Substantia nigra (tissue), 51 donors: ENCODE measurements at places on chromosomes 3 and 15.

DNA sequence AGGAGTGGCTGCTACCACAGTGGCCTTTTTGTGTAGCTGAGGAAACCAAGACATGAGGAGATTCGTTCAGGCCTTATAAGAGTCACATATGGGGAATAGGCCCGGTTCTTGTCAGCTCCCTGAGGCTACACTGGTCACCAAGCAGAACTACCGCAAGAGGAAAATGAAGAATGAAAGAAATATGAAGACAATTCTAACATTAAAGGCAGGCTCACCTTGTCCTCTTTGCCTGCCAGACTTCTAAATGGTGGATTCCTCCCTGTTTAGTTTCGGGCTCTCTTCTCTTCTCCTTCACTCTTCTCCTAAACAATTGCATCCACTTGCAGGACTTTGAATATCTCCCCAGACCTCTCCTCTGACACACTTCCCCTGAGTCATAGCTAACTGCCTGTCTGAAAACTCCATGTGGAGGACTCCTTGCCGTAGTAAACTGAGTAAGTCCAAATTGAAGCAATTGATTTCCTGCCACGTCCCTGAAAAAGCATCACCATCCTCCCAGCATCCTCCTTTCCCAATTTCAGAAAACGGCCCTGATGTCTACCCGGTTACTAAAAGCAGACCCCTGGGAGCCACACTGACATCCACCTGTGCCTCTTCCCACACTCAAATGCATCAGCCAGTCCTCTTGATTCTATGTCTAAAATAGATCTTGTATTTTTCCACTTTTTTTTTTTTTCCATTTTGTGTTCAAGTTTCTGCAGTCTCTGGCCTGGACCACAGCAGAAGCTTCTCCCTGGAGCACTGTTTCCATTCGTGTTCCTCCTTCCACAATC is 30.3 kb upstream of the VEPH1 start:
- DNase-seq, result no peak

- DNase-seq, result no peak
Observed at GRCh38 chr3:25441234-25441856, 13.3 kb downstream of the RARB start.

DNA sequence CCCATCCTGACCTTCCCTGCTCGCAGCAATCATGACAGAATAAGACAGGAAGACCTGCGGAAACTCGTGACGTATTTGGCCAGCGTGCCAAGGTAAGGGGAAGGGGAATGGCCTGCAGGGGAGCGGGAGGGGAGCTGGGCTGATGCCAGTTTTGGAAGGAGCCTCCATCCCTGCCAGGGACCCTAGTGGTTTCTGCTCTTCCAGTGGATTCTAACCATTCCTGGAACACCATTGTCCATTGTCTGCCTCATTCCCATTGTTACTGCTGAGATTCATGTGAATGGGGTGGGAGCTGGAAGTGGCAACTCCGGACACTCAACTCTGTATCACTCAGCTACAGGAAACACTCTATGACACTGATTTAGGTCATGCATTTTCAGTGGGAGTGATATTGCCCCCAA is 242.9 kb upstream of the ROPN1 start:
- no peak for DNase-seq

DNA sequence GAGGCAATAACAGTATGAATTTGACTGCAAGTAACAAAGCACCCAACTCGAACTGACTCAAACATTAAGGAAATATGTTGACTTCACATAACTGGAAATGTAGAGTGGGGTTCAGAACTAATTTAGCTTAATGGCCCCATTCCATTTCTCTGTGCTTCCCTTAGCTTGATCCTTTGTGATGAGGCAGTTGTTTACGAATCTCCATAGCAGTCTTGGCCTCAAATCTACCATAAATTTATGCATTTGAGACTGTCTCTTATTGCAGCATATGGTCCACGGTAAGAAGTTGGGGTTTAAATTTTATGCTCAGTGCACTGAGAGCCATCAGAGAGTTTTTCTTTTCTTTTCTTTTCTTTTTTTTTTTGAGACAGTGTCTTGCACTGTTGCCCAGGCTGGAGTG is 148.7 kb upstream of the POU1F1 start:
- DNase-seq, result no peak

DNA sequence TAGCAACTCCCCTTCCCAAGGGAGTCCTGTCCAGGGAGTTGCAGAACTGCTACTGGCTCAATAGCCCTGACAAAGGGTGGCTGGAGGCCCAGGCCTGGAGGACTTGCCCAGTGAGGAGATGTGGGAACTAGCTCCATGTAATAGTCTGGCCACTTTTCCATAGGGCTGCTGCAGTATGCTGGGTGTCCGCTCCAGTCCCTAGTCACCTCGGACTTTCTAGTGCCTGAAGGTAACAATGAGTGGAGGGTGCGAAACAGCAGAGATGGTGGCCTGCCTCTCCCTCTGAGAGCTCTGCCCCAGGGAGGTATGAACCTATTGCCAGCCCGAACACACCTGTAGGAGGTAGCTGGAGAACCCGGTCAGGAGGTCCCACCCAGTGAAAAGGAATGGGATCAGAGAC is 42.0 kb upstream of the GCSAM start:
- no peak for DNase-seq

DNA sequence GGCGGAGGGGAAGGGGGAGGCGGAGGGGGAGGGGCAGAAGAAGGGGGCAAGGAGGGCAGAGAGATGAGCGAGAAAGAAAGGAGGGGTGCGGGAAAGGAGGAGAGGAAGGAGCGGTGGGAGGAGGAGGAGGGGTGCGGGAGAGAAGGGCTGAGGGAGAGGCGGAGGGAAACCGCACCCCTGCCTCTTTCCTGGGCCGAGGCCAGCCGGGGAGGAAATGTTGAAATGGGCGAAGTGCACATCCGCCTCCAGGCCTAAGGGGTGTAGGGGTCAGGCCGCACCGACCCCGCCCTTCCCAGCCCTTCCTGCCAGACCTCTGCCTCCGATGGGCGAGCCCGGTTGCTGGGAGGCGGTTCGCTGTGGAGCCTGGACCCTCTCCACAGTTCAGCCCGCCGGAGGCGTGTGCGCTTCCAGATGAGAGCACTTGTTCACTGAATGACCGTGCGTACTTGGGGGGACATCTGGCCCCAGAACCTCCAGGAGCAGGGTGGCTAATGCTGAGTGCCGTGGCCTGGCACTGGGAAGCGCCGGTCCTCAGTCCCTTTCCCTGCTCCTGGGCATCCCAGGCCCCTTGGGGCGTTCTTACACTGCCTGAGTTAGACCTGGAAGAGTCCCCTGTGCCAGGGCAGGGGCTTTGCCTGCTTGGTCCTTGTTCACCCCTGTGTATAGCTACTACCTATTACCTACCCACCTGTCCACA is 110.3 kb upstream of the KLF13 start:
- no peak for DNase-seq

- no peak for DNase-seq
Observed at GRCh38 chr3:47892286-47893040, 89.5 kb downstream of the DHX30 start.

DNA sequence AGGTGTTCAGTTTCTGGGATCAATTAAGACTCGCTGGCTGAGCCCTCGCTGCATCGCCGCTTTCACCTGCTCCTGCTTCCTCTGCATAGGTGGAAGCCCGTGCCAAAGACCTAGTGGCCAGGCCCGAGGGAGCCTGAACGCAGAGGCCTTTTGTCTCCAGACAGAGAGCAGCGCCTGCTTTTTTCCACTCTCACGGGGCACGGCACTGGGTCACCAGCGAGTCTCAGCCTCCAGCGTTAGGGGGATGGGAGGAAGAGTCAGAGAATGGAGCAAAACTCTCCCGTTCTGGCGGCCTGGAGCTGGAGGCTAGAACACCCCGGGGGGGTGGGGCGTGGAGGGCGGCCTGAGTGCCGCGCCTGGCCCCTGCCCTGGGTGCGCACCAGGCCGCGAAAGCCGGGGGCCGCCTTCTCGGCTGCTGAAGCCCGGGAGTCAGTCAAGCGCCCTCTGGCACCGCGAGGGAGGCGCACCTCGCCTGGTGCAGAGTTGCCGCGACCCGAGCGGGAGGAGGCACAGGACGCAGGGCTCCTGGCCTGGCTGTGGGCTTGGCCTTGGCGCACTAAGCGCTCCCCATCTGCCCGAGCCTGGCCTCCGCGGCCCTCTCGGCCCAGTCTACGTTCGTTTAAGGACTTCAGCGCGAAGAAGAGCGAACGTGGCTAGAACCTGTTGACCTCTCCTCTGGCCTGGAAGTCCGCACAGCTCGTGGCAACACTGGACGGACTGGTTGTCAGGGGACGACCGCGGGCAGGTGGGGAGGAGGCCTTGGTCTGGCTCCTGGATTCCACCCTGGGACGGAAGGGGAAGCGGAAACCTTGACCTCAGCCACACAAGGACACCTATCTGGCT is 21.5 kb downstream of the NR2F2 start:
- no peak for DNase-seq

DNA sequence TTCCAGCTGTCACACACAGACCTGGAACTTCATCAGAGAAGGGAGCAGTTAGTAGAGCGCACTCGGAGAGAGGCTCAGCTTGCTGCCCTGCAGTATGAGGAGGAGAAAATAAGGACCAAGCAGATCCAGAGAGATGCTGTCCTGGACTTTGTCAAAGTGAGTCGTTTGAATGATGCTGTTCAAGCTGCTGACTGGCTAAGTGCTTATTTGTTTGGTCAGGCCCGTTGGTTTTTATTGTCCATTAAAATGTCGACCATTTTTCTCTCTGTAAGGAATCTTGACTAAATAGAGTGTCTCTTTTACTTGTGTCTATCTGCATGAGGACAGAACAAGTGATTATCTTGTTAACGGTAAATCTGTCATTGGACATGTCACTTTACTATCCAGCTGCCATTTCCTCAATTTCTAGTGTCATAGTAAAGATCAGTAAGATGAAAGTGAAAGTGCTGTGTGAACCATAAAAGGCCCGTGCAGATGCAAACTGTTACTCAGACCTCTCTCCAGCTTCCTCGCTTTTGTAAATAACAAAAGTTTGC is 56.9 kb downstream of the LRCH3 start:
- no peak for DNase-seq

GRCh38 chr3:188037195-188037718 is 116.7 kb upstream of the LPP start:
- DNase-seq, result no peak

GRCh38 chr3:57923752-57924151 is 84.5 kb upstream of the FLNB start:
- no peak for DNase-seq

DNA sequence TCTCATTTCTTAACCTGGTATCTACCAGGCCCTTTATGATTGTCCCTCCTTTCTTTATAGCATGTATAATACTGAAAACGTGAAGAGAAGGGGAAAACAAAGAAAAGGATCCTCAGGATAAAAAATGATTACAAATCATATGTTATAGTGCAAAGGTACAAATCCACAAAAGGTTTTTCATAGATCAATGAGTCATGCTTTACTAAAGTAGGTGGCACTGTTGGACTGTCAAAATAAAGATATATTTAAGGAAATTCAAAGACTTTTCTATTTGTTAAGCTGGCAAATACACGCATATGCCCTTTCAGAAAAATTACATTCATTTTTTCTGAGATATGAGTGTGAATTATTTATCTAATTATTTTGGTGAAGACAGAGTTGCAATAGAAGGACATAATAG is 151.6 kb downstream of the CADM2 start:
- no peak for DNase-seq

DNA sequence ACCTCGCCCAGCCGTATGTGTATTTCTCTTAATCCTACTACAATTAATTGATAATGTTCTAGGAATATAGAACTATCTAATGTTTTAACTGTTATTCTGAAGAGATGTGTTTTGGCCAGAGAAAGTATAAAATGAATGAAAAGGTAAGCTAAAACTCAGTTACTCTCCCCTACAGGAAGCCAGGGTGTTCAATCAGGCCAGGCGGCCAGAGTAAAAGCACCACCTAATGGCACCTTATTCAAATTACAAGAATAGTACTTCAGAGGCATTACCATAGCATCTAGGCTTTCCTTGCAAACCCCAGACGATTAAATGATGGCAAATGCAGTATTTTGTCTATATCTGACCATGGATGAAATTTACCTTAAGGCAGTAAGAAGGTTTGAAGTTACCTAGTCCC is 10.4 kb downstream of the SLC12A8 start:
- DNase-seq, result no peak

DNA sequence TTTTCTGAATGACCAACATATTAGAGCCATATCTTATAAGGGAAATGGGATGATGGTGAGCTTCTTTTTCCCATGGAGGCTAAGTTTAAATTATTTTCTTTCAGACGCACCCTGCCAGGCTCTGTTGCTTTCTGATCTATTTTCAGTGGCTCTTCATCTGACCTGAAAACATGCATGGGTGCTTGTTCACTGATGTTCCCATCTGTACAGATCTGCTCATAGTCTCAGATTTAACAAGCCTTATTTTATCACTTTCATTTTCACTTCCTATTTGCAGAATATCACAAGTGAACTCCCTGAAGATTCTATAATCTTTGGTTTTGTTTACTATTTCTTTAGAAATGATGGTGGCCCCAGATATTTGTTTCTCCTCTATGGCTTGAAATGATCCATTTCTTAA is 31.1 kb upstream of the SUCLG2 start:
- no peak for DNase-seq

DNA sequence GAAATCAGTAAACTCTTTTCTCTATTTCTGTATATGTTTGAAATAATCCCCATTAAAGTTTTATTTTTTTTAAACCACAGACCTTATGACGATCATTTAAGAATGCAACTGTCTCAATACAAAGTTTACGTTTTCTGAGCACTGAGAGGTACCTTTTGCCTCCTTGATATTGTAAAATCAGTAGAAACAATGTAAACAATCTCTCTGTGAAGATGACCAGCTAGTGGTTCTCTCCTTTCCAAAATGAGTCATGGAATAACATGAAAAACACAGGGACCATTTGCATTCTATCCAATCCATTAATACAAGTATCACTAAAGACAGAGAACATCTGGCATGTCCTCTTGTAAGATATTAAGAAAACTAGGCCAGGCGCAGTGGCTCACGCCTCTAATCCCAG is 48.8 kb downstream of the RAD18 start:
- no peak for DNase-seq

GRCh38 chr3:12193485-12194165 is 34.9 kb upstream of the TIMP4 start:
- no peak for DNase-seq

DNA sequence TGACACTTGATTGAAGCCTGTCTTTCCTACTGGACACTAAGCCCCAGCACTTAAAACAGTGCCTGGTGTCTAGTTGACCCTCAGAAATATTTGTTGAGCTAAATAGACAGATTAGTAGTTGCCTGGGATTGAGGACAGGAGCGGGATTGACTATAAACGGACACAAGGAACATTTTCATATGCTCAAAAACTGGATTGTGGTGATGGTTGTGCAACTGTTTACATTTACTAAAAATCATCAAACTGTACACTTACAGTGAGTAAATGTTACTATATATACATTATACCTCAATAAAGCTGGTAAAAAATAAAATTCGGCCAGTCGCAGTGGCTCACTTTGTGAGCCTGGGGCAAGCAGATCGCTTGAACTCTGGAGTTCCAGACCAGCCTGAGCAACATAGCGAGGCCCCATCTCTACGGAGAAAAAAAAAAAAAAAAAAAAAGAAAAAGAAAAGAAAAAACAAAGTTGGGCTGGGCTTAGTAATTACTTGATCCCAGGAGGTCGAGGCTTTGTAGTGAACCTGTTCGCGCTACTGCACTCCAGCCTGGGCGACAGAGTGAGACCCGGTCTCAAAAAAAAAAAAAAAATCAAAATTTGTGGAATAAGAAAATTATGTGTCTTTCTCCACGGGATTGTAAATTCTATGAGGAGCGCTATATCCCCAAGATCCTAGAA is 632 bp upstream of the IDH3A start:
- DNase-seq, result no peak

- no peak for DNase-seq
Observed at GRCh38 chr3:98095882-98096281, 8.9 kb downstream of the OR5AC2 start.
